ENCODE measurements at places on chromosomes 2 and 18. TPM values are rescaled to one million over a fixed set of nuclear protein-coding genes. Genes with fewer than 3 reads are reported as not detected.

The PTPN2 gene
- total RNA-seq, result 44.0 TPM

The CNRIP1 gene
- 41.7 TPM for total RNA-seq

The COL4A3 gene
- total RNA-seq, result 7.0 TPM

The ACTR2 gene
- 187 TPM for total RNA-seq

The IL36RN gene
- not detected for total RNA-seq
